ENCODE measurements at places on chromosomes 11 and 22.

DNA sequence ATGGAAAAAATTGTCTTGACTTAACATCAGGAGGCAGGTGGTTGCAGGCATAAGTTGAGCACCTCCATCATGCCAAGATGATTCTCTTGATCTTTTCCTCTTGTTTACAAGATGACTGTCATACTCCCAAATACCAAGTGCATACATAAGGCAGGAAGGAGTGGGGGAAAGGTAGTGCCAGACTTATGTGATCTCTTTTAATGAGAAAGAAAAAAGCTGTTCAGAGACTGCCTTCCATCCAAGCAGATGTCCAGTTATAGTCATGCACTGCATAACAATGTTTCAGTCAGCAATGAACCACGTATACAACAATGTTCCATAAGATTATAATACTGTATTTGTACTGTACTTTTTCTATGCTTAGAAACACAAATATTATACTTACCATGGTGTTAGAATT, 135.7 kb downstream of the EHF start:
- no peak for DNase-seq

DNA sequence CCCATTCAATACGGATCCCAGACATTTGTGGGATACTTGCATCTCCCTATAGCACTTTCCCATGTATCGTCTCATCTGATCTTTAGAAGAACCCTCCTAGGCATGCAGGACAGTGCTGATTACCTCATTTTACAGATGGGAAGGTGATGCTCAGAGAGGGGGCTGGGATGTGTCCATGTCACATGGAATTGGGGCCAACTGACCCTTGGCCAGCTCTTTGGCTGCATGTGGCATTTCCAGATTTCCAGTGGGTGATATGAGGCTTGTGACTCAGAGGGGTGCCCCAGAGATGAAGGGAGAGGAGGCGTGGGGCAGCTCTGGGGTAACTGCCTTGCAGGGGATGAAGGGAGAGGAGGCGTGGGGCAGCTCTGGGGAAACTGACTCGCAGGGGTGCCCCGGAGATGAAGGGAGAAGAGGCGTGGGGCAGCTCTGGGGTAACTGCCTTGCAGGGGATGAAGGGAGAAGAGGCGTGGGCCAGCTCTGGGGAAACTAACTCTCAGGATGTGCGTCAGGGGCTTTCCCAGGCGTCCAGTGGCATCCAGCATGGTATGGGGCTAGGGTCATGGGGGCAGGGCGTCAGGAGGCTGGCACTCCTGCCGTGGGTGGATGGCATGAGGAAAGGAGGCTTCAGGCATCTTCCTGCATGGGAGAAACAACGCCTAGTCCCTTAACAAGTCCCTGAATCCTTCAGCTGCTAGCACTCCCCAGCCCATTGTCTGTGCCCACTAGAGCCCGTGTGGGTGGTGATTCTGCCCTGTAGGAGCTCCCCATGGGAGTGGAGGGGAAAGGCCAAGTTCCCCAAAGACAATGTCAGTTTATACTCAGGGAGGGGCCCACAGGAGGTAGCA, 11.9 kb upstream of the CERK start:
- DNase-seq = no peak

DNA sequence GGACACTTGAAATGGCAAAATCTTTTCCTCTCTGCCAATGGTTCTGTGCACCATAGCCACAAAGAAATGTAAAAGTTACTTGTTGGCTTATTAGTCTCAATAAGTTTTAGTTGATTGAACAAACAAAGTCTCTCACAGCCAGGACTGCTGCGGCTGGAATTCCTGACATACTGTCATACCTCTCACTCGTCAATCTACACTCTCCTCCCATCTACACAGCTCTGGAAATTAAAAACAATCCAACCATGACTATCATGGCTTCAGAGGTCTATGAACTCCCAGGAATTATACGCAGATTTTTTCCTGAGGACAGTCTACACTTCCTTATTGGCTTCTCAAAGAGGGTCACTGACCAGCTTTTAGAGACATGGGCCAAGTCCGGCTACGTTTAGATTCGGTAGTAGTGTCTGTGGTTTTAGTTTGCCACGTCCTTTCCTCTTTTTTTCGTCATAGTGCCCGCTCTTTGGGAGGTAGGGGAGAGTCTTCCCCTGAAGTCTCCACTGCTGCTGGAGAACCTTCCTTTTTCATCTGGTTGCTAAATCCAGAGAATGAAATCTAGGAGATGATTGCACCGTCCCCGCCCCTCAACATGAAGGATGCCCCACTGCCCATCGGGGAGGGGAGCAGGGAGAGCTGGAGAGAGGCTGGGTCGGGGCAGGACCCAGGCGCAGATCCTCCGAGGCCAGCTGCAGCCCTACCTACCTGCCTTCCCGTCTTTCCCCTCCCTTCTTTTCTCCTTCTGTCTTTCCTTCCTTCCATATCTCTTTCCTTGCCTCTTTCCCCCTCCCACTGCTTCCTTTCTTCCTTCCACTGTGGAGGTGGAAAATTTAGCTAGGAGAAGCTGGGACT, 1.0 kb upstream of the PLEKHB1 start:
- DNase-seq = no peak

GRCh38 chr22:17789379-17790200, 15.3 kb upstream of the BID start:
- DNase-seq = no peak

DNA sequence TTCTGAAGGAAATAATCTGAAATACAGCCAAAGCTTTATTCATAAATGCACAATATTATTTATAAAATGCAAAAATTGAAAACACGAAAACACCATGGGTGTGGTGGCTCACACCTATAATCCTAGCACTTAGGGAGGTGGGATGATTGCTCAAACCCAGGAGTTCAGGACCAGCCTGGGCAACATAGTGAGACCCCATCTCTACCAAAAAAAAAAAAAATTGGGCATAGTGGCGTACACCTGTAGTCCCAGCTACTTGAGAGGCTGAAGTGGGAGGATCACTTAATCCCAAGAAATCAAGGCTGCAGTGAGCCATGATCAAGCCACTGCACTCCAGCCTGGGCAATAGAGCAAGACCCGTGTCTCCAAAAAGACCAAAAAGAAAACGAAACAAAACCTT, 5.2 kb upstream of the RDX start:
- no peak for DNase-seq
